ENCODE measurements at places on chromosomes 2 and 18.

DNA sequence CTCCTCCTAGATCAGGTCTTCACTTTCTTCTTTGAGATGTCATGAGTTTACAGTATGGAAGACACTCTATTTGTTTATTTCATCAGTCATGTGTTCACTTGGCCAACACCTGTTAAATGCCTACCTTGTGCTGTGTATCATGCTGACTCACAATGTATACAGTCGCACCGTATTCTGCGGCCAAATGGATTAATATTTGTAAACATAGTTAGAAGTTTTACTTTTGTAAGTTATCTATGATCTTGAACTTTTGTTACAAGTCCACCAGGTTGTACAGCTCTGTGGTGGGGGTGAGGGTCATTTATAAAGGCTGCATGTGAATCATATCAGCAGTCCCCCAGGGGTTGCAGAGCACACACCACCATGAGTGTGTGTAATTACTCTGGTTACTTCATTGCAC is 408.7 kb upstream of the NRP2 start:
- DNase-seq: no peak

- no peak for DNase-seq
Observed at GRCh38 chr2:26454561-26455001, 23.3 kb downstream of the OTOF start.

GRCh38 chr2:5696945-5697521 is 4.8 kb downstream of the SOX11 start:
- peak; percentile 32 for DNase-seq

GRCh38 chr2:41847744-41848441 is 199.9 kb upstream of the PKDCC start:
- no peak for DNase-seq

DNA sequence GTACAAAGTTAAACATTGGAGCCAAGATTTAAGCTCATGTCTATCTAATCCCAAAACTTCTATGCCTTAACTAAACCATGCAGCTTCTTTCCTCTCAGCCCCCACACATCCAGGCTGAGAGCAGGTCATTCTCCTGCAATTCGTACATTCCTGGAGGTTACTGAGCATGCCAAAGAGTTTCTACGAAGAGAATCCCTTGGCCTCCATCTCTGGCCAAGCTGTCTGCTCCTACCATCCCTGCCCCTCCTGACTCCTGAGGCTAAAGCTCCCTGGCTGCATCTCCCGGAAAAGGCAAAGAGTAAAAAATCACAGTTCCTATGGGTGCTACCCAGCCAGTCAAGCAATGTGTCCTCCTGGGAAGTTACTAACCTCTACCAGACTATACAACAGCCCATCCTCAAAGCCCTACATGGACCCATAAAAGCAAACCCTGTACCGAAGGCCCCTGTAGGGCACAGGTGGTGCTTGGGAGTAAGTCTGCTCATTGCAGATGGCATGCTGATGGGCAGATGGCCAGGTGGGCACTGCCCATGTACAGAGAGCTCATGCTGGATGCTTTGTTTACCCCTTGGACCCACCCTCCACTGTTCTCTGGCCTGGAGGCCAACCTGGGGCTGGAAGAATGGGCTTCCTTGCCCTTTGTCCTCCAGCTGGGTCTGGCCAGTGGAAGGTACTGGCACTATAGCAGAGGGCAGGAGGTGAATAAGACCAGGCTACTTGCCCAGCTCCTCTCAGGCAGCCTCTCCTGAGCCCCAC is 99.5 kb downstream of the TTC32 start:
- no peak for DNase-seq

DNA sequence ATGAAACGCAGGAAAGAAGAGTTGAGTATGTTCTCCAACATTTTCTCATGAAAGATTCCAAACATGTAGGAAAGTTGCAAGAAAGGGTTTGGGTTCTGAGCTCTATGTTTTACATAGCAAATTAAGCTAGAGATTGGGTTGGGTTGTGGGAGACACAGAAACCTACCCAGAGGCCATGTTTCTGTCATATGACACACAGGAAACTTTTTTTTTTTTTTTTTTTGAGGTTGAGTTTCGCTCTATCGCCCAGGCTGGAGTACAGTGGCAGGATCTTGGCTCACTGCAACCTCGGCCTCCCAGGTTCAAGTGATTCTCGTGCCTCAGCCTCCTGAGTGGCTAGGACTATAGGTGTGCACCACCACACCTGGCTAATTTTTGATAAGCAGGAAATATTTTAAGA is 57.6 kb downstream of the DOCK10 start:
- DNase-seq: peak; percentile 12

- no peak for DNase-seq
Observed at GRCh38 chr2:401019-401679, 113.3 kb upstream of the ALKAL2 start.

GRCh38 chr2:37669446-37669845 is 2.0 kb downstream of the CDC42EP3 start:
- DNase-seq: no peak

Measured in SHP77 treated with DMSO at 0.1 percent for 48 hours (cell line).